ENCODE measurements at places on chromosomes 16 and 17. TPM values are rescaled to one million over a fixed set of nuclear protein-coding genes. Genes with fewer than 3 reads are reported as not detected.

ASGR2 gene
- 3.2 TPM for polyA plus RNA-seq

DNA sequence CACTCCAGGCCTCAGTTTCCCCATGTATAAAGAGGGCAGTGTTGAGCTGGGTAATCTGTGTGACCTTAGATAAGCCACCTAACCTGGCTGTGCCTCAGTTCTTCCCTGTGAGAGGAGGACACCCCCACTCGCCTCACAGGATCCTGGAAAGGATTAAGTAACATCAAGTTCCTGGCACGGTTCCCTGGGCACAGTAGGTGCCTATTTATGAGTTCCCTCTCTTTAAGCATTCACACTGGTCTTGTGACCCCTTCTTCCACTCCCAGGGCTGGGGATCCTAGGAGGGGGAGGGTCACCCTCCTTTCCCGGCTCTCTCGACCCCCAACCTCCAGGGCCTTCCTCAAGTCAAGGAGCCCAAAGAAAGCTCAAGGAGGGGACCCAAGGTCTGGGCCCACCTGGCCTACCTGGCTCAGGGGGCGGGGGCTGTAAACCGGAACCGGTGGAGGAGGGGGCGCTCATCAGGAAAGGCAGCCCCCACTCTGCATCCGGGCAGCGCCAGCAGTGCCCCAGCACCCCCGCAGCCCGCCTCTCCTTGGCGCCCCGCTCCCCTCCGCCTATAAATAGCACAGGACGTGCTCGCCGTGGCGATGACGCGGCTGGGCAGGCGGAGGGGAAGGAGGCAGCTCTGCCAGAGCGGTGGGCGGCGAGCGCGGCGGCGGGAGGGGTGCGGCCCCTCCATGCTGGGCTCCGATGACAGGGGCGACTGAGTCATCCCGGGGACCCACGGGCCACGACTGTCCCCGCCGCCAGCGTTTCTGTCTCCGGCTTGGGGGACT, 9.4 kb downstream of the RPL19 start:
- no peak for DNase-seq

- no peak for DNase-seq
Measured at GRCh38 chr16:30142672-30143346, 19.8 kb upstream of the MAPK3 start.

DNA sequence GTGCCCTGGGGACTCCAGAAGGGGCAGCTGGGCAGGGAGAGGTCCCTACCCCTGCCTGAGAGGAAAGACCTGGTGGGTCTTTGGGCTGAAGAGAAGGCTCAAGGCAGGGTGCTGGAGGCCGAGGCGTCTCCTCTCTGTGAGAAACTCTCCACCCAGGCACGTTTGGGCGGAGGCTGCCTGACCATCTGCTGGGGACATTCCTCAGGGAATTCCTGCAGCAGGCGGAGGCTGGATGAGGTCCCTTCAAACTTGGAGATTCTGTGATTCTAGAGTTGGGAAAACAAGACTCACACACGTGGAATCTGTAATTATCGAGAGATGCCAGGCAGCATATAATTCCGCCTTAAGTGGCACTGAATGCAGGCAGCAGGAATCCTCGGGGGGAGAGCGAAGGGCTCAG, 21.1 kb upstream of the PHF12 start:
- DNase-seq = no peak

- no peak for DNase-seq
Measured at GRCh38 chr16:49548325-49548970, 174.8 kb downstream of the C16orf78 start.

DNA sequence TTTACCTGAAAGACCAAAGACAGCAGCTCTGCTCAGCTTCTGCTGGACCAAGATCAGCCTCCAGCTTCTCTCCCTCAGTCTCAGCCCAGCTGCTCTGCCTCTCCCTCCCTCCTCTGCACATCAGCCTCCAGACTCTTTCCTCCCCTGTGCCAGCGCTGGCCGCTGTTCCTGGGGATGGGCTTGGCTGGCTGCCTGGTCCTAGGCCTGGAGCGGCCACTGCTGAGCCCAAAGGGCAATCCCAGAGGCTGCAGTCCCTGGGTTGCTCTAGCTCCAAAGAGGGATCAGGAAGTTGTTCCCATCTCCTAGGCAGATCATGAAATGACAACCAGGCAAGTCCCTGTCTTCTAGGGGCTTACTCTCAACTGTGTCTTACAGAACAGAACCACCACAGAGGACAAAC, 31.3 kb downstream of the DCUN1D3 start:
- DNase-seq = no peak

All from left renal cortex interstitium (tissue), 4 donors.